ENCODE measurements at places on chromosomes 12 and 14. TPM values are rescaled to one million over a fixed set of nuclear protein-coding genes. Genes with fewer than 3 reads are reported as not detected.

The RNF212B gene
- total RNA-seq = not detected

The SIX6 gene
- total RNA-seq = not detected

The ABHD12B gene
- total RNA-seq = not detected

The HSPA2 gene
- total RNA-seq = 2.3 TPM

The GPR84 gene
- not detected for total RNA-seq

The SSPN gene
- 0.27 TPM for total RNA-seq

The LTBP2 gene
- total RNA-seq = 0.60 TPM

The DIO2 gene
- total RNA-seq = not detected

The VRTN gene
- total RNA-seq = not detected

The FAM222A gene
- 1.6 TPM for total RNA-seq

The ANKS1B gene
- not detected for total RNA-seq

The ALG10 gene
- total RNA-seq = 18.2 TPM

The FAM90A1 gene
- total RNA-seq = not detected

The GPD1 gene
- total RNA-seq = 1.5 TPM

The KRT5 gene
- total RNA-seq = not detected

The C12orf54 gene
- total RNA-seq = not detected

The HOXC4 gene
- 0.63 TPM for total RNA-seq

Measured in naive thymus-derived CD8-positive, alpha-beta T cell (primary cell).